CD4-positive, alpha-beta T cell treated with Interleukin-21 for 1 hour (primary cell): ENCODE measurements at places on chromosomes 4 and X.
A peak's percentile ranks its signal among the peaks of the same experiment; 100 is the strongest.

- no peak for DNase-seq
Measured at GRCh38 chrX:104621781-104622180, 55.8 kb downstream of the IL1RAPL2 start.

- no peak for DNase-seq
Measured at GRCh38 chrX:46324166-46324565, 221.1 kb downstream of the ZNF674 start.

DNA sequence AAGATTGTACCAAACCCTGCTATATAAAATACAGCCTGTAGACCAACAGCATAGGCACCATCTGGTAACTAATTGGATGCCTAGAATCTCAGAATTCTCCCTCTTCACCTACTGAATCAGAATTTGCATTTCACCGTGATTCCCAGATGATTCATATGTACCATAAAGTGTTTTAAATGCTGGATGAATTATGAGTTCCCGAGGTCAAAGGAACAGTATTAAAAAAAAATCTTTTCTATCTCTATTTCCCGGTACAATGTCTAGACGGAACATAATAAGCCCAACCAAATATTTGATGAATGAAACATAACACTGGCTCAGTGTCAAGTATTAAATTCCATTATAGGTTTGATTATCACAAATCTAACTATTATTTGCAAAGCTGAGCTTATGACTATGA lies 280.0 kb downstream of the ANKRD50 start:
- no peak for DNase-seq

DNA sequence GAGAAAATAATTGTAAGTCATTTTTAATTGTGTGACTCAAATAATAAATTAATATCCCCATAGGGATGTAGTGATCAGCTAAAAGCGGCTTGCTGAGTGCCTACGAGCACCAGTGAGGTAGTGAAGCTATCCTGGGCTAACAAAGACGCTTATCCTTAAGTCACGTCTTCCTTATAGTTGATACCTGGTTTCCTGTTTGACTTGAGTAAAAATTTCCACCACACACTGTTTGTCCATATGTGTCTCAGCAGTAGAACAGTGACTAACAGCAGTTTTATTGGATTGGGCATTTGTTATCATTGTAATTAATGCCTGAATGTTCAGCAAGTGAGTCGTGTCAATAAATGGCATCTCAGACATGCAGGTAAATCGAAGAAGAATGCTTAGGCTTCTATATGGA lies 241.1 kb downstream of the GRXCR1 start:
- DNase-seq: no peak

DNA sequence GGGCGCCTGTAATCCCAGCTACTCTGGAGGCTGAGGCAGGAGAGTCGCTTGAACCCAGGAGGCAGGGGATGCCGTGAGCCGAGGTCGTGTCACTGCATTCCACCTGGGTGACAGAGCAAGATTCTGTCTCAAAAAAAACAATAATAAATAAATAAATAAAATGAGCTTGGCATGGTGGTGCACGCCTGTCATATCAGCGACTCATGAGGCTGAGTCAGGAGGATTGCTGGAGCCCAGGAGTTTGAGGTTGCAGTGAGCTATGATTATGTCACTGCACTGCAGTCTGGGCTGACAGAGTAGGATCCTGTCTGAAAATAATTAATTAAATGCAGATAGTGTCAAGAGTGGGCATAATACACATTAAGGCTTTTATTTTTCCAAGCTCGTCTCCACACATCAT lies 77.5 kb downstream of the DHRSX start:
- DNase-seq: no peak

GRCh38 chr4:2924765-2925301 lies 38.4 kb downstream of the NOP14 start:
- DNase-seq: no peak

- DNase-seq: no peak
Measured at GRCh38 chr4:142112451-142112850, 476.1 kb downstream of the IL15 start.

DNA sequence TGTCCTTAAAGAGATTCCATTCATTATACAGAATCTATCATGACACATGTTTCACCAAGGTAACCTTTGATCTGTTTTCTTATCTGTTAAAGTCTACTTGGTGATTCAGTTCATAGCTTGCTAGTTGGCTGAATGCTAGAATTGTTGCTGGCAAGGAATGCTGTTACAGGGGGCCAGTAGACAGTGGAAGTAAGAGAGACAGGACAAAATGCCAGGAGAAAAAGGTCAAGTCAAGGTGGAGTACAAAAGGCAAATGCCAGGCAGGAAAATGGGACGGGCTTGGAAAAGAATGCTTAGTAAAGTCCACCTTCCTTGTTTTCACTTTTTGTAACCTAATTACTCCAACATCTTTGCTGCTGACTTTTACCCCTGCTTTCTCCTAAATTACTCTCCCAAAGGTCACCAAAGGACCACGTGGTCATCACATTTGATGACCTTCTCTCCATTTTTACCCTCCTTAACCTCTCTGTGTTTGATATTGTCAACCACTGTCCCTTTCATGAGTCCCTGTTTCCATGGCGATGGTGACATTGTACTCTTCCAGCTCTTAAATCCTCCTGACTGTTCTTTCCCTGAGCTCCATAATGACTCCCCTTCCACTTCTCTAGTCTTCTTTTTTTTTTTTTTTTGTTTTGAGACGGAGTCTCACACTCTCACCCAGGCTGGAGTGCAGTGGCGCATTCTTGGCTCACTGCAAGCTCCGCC lies 24.5 kb upstream of the TAPT1 start:
- DNase-seq: no peak

GRCh38 chr4:112517067-112517634 lies 1.2 kb upstream of the NEUROG2 start:
- no peak for DNase-seq

GRCh38 chrX:10121787-10122186 lies 35.0 kb upstream of the CLCN4 start:
- no peak for DNase-seq

- no peak for DNase-seq
Measured at GRCh38 chr4:139286186-139286698, 6.2 kb upstream of the MGARP start.

DNA sequence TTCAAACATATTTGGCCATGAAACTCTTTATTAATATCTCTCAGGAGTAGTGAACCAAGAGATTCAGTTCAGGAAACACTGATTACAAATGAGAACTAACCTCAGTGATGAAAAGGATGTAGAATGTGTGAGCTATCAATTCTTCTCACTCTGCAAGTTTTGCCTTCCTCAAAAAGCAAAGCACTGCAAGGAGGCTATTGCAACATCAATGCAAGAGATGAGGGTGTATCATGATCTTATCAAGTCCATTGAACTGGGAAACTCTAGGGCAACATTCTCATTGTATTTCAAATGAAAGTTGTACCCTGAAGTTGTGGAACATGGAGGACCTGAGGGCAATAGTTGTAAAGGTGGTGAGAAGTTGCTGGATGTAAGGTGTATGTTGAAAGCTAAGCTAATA lies 56.4 kb upstream of the VEGFC start:
- no peak for DNase-seq

DNA sequence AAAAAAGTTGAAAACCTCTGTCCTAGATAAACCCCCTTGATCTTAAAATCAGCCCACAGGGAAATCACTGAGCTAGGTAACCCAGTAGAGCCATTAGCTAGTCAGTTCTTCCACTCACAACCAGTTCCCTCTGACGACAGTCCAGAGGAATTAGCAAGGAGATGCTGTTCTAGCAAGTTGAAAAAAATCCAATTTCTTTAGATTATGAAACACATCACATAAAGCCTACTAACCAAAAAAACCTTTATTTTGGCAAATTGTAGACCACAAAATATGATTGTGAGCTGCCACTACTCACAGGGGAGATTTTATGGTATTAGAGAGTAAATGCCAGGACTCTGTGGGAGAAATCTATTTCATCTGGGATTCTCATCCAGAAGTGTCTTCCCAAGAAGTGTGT lies 22.6 kb downstream of the ADAMTS3 start:
- DNase-seq: no peak

DNA sequence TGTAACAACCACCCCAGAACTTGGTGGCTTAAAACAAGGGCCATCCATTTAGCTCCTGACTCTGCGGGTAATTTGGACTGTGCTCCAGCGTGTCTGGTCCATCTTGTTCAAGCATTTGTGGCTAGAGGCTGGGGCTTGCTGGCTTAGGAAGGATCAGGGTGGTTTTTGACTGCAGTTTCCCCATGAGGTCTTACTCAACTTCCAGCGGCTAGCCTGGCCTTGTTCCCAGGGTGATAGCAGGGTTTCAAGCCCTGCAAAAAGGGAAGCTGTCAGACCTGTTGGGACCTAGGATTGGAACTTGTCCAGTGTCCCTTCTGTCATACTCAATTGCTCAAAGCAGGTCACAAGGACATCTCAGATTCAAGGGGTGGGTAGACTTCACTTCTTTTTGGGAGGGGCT lies 205.9 kb downstream of the STIM2 start:
- no peak for DNase-seq

DNA sequence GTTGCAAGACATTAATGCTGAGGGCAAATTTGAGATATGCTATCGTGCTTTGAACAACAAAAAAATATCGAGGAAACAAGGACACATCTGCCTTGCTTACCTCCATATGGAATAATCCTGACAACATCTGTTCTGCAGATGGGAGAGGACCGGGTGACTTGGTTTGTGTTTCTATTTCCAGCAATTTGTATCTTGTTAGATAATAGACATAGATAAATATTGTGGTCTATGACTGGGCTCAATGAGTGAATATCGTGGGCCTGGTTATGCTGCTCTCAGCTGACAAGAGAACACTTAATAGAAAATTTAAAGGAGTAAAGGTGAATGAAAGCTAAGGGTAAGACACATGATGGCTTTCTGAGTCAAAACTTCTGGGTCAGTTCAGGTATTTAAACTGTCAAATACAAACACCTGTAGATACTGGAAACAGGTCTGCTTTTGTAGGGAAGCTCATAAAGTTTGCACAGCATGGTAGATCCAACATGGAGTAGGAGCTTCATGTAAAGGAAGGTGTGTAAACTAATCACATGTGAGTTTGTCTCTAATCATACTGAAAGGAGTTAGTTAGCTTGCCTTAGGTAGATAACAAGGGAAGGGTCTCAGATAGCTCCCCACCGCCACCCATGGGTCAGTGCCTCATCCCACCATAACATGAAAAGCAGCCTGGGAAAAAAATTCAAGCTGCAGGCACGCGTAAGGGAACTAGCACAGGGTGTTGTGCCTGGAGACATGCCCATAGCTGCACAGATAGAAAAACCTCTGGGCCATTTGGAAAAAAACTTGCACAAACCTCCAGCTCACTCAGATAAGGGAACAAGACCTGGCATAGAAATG lies 904.1 kb upstream of the EPHA5 start:
- no peak for DNase-seq

DNA sequence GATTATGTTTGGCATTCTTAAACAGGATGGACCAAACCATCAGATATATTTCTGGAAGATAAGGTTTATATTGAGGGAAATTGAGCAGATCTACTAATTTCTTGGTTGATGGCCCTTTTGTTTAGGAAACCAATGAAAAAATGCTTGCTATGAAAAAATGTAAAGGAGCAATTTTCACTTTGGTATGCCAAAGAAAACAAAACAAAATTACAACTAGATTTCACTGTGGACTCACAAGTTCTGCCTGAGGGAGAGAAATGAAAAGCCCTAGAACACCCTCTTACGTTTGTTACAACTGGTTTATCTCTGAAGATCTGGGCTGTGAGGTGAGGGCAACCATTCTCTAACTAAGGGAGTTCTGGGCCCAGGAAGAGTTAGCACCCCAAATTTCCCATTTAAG lies 122.5 kb upstream of the IL15 start:
- no peak for DNase-seq

DNA sequence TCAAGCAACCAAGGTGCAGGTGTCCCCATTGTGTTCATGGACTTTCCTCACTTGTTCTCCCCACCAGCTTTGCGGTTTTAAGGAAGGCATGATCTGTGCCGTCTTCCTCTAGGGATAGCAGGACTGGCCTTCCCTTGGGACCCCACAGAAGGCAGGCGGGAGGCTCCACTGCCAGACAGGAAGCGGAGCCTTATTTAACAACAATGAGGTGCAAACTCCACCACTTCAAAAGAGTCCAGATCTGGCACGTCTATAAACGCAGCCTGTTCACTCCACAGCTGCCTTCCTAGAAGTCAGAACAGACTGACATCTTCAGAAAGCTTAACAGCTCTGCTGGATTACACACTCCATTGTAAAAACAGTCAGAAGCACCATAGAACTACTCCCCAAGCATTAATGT lies 1.7 kb upstream of the GPR143 start:
- no peak for DNase-seq

DNA sequence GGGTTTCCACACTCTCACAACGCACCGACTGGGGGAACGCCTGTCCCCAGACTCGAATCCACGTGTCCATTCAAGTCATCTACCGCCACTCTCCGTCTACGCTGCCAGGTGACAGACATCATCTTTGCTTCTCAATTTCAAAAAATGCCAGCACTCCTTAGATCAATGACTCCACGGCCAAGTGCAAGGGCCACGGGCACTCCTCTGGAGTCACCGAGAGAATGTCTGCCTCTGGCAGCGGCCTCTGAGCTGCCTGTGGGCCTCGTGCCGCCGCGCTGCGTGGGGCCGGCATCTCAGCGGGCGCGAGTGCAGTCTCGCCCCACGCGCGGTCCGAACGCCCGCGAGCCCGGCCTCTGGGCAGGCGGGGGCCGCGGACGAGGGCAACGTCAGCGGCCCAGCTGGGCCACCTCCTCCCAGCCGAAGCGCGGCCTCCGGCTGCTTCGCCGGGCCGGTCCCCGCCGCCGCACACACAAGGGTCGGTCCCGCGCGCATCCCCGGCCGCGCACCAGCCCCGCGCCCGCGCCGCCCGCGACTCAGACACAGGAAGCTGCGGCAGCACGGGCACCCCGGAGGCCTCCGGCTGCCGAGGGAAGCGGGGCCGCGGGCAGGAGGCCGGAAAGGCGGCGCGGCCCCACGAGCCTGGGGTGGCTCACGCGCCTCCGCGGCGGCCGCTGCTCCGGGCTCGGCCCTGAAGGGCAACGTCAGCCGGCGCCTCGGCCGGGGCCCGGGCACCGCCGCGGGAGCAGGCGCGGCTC lies 450 bp downstream of the ACSL1 start:
- DNase-seq: peak; percentile 58

DNA sequence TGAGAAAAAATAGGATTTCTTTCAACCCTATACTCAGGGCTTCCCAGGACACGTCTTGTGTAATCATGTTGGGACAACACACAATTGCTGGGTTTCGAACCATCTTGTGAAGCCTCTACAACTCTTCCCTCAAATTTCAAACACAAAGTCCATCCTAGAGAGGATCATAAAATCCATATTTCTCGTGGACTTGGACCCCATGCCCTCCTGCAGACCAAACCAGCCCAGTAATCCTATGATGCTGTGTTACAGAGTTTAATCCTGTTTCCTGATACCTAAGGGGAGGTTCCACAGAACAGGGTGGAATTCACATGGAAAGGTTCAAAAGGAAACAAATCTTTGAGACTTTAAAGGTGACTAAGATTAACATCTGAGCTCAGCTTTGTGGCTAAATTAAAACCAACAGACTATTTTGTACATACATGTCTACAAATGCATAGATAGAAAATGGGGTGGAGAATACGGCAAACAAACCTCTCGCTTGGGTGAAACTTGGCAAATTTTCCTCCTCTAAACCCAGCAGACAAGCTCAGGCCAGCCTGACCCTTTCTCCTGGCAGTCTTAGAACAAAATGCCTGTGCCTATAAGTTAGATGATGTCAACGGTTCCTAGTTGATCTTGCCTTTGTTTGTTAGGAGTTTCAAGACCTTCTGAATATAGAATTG lies 38.1 kb downstream of the EGFL6 start:
- no peak for DNase-seq
